ENCODE measurements at places on chromosomes 2 and 18.

GRCh38 chr2:203461746-203462145 is 73.4 kb downstream of the RAPH1 start:
- no peak for DNase-seq

DNA sequence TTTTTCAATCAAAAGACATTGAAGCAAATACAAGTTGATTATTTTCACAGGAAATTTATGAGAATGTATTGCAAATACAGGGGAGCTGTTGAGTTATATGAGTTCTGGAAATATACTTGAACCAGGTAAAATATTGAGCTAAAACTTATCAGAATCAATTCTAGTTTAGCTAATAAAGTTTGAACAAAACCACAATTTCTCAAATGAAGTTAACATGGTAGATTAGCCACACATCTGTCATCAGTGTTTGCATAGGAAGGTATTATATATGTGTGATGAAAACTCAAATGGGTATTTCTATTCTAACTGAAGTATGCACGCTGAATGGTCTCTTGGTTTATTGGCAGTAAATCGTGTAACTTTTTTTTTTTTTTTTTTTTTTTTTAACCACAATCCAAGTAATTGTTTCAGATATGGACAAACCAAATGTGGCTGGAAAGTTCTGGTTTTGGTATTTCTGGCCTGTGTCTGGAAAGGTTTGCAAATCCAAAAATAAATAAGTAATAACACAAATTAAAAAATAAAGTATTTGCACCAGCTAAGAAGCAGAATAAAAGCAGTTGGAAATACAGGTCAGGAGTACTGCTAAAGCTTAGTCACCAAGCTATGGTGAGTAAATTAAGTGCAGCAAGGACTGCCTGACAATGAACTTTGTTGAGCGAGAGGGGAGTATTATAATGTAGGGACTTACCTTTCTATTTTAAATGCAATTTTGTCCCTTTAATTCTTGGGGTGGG is 479.1 kb upstream of the FANCL start:
- no peak for DNase-seq

- DNase-seq = no peak
Observed at GRCh38 chr2:16191431-16192200, 251.3 kb downstream of the MYCN start.

DNA sequence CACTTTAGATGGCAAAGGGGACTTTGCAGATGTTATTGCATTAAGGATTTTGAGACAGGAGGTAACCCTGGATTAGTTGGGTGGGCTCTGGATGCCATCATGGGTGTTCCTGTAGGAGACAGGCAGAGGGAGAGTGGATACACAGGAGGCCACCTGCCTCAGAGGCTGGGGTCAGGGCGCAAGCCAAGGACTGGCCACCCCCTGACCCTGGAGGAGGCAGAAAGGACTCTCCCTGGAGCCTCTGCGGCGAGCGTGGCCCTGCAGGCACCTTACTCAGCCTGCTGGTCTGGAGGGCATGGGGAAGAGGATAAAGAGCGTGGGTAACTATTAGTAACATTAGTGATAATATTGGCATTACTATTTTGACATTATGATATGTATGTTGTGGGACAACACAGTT is 21.6 kb upstream of the OTOS start:
- no peak for DNase-seq

GRCh38 chr2:233593201-233593600 is 24.2 kb upstream of the UGT1A8 start:
- no peak for DNase-seq

DNA sequence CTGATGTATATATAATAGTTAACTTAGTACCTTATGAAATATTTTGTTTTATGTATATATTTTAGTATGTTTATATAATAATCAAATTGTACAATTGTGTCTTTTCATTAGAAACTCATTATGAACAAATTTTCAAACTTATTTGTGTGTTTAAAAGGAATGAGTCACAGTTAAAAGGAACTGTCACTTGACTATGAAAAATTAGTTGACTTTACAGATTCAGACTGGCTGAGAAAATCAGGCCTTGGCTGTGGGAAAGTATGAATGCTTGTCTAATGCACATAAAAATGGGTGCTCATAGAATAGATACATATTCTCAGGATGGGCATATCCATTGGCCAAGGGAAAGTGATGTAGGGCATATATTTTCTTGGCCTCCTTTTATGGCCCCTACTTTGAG is 576.8 kb downstream of the SATB2 start:
- DNase-seq = no peak

DNA sequence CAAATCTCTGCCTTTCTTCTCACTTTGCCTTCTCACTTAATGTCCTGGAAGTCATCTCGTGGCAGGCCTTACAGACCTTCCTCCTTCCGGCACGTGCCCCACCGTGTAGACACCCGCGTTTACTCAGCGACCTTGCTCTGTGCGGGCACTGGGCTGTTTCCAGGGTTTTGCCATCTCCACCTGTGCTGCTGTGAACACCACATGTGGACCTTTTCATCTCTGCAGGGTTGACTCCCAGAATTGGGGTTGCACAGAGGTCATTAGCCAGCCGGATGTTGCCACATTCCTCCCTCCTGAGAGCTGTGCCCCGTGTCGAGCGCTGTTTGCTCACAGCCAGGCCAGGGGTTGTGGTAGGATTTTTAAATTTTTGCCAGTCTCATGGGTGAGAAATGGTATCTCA is 25.4 kb downstream of the KCNG2 start:
- no peak for DNase-seq

DNA sequence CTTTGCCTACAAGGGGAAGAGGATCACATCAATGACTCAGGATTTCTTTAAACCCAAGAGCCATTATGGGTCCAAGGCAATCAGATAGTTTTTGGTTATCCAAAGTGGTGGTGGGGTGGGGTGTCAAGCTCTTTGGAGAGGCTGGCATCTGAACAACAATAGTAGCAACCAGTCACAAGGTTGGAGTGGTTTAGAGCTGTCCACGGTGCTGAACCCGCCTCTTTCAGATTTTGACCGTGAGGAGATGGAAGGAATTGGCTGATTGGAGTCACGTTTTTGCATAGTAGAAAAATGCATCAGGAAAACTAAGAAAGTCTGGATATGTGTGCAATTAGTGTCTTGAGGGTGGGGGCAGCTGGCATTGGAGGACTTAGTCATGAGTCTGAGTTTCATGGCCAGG is 159.9 kb downstream of the LOXHD1 start:
- no peak for DNase-seq

DNA sequence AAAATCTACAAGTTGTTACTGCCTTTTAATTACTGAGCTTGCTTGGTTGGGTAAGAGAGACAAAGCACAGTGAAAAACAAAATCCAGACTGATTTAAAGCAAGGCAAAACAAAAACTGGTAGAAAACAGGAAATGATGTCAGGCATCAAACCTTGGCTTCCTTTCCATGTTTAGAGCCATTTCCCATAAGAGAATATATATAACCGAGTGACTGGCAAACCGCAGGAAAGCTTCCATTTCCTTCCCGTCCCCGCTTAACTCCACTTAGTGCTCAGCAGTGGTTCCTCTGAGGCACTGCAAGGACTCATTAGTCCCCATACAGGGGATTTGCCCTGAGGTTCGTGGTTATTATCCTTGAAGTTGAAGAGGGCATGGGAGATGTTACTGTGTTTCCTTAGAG is 446.3 kb downstream of the LPIN1 start:
- DNase-seq = no peak

DNA sequence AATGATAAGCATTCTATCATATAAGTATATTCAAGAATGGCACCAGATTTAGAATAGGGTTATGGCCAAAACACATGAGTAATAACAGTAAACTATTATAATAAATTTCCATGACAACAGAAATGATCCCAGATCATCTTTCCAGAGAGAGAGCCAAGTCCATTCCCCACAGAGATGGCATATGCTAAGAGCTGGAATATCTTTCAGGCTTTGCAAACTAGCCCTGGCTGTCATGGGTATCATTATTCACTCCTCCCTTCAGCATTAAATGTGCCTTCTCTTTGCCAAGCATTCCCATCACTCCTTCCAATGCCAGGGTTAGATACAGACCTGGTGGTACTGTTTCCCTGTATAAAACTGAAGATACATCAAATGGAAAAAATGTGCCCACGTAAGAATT is 10.9 kb downstream of the FEZ2 start:
- DNase-seq = no peak

DNA sequence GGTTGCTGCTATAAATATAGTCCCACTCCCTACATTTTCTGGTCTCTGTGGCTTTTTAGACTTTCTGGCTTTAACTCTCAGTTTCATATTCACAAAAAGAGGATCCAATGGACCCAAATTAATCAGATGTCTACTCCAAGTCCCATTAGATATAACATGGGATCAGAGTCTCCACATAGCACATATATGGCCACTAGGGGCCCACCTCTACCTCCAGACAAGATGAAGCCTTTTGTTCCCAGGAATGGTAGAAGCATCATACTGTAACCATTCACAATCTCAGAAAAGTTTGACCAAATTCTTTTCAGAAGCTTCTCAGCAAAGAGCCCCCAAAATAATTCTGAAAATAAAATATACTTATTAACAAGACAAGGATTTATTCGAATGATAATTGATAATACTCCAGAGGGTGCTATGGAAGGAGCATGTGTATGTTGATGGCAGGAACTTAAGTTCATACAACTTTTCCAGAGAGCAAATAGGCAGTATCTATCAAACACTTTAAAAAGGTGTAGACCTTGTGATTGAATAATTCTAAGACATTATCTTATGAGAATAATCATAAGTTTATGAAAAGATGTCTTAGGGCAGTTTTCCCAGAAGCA is 382.3 kb upstream of the CRIM1 start:
- DNase-seq = no peak

DNA sequence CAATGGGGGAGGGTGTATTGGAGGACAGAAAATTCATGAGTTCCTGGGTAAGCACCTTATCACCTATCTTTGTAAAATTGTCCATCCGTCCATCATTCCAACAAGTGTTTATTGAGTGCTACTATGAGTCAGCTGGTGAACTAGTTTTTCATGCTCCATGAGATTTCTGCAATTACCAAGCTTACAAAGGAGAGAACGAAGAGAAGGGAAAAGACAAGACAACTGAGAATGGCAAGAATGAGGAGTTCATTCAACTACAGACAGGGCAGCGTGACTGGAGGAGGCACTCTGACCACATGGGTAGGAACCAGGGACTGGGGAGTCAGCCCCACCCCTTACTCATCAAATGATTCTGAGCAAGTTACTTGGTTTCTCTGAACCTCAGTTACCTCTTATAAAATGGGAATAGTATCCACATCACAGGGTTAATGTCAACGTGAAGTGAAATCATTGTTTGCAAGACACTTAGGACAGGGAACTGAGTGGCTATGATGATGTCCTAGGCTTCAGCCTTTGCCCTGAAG is 18.6 kb upstream of the TXNDC2 start:
- DNase-seq = no peak

DNA sequence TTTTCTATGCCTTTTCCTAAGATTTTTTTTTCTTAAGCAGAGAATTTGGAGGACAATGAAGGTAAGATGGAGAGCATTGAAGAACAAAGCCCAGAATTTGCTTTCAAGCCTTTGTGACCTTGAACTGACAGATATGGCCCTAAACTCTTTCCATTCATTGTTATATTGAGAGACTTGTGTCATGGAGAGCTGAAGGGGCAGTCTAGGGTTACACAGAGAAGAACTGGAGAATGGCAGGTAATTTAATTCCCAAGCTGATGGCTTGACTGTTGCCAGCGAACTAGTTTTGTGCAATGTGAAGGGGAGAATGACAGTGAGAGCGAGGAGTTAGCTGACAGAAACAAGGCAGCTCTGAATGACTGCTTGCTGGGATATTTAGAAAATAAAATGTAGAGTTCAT is 1344.2 kb downstream of the LRP1B start:
- no peak for DNase-seq

- DNase-seq = no peak
Observed at GRCh38 chr2:56337342-56337741, 153.6 kb downstream of the CCDC85A start.

- DNase-seq = no peak
Observed at GRCh38 chr2:234472155-234472554, 24.7 kb downstream of the ARL4C start.

GRCh38 chr2:38875227-38875575 is 533 bp downstream of the DHX57 start:
- no peak for DNase-seq

GRCh38 chr2:228689053-228689452 is 507.6 kb upstream of the SPHKAP start:
- DNase-seq = no peak

DNA sequence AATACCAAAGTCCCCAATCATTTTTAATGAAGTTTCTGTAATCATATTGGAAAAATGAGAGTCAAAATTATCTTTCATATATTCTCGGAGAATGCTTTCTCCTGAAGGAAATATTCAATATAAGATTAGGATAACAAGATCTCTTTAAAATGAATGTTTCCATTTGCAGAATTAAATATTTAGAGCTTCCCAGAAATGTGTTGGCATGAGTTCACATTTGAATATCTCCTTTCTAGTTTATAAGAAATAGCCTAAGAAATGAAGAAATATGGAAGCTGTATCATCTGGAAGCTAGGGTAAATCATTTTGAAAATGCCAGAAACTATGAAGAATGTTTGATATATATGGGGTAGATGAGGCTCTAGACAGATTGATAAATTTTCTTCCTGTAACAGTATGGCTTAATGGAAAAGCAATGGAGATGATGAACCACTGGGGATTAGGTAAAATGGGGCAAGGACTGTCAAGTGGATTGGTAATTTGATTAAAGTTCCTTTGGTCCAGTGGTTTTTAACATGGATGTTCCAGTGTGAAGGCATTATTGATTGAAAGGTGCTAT is 184.6 kb upstream of the ZNF804A start:
- DNase-seq = no peak

- no peak for DNase-seq
Observed at GRCh38 chr2:9094117-9094516, 90.6 kb upstream of the MBOAT2 start.

GRCh38 chr2:15826273-15826717 is 114.1 kb upstream of the MYCN start:
- no peak for DNase-seq

GRCh38 chr18:63192126-63192884 is 127.3 kb downstream of the BCL2 start:
- no peak for DNase-seq

DNA sequence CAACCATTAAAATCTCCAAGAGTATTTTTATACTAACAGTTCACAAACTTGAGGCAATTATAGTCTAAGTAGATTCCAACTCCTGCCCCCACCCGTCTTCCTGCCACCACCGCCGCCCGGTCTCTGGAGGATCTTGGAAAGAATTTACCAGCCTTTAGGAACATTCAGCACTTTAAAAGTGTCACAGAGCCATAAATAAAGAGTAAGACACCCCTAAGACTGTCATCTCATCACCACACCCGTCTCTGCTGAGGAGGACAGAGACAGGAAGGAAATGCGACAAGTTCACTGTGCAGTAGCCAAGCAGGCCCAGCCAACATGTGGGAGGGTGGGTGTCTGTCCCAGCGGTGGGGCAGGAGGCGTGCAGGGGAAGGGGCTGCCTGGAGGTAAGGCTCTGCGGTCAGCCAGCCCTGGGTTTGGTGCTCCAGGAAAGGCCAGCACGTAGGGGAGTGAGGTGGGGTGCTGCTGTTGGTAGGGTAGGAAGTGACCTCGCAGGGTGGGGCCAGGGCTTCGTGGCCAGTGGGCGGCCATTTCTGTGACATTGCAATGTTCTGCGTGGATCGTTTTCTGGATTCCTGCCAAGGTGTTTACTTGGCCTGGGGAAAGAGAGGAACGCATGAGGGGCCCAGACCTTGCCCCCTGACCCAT is 111.6 kb downstream of the FAM210A start:
- no peak for DNase-seq

GRCh38 chr2:75702593-75702992 is 8.1 kb downstream of the GCFC2 start:
- no peak for DNase-seq

GRCh38 chr18:42394238-42394637 is 439.2 kb downstream of the PIK3C3 start:
- DNase-seq = no peak

- no peak for DNase-seq
Observed at GRCh38 chr2:207164006-207164831, 1.5 kb downstream of the KLF7 start.
